Right ventricle myocardium superior (tissue), 1 donor: ENCODE measurements at places on chromosomes 2 and 18.

GRCh38 chr2:156657809-156658208 lies 221.6 kb downstream of the GPD2 start:
- no peak for DNase-seq

- no peak for DNase-seq
These were observed 4.5 kb downstream of the FKBP7 start for GRCh38 chr2:178473931-178474330.

GRCh38 chr2:199144036-199144435 lies 313.7 kb downstream of the SATB2 start:
- DNase-seq = no peak

DNA sequence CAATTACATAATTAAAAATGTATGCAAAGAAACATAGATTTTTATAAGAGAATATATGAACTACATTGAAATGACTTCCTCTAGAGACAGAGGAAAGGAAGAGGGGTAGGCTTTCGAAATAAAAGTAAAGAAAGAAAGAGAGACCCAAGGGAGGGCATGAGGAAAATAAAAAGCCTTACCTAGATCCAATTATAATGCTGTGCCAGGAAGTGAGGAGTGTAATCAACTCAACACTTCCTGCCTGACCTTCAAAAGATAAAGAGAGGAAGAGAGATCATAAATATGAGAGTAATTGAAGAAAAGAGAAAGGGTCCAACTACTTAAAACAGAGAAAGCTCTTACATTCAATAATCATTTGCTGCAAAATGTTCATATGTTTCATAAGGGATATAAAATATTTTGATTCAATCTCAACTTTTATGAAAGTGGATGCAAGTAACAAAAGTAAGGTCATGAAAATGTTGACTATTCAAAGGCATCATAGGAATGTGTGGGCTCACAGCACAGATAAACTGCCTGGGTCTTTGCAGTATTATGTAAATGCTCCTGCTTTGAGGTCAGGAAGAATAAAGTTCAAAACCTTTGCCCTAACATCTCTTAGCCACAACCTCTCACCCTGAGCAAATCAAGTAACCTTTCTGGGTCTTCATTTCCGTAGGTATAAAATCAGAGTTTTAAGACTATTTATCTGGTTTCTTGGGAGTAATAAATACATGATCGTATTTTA lies 1237.7 kb downstream of the LRP1B start:
- no peak for DNase-seq

- no peak for DNase-seq
These were observed 12.6 kb downstream of the DRC1 start for GRCh38 chr2:26414311-26414710.

GRCh38 chr2:40434731-40435271 lies 17.1 kb downstream of the SLC8A1 start:
- DNase-seq = no peak

GRCh38 chr2:26279886-26280285 lies 35.1 kb downstream of the HADHB start:
- no peak for DNase-seq

DNA sequence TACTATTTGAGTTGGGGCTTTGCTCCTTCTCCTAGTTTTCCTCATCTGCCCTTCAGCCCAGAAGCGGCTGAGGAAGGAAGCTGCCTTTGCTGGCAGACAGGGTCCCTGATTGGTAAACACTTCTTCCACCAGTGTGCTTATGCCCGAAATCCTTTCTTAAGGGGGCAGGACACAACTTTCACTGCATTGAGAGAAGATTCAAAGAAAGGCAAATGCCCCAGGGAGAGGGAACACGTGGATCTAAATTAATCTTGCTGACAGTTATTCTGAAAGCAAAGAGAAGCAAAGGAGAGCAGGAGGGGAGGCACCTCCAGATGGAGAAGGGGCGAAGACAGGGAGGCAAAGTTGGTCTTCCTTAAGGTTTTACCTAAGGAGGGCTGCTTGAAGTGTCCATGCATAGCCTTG lies 92.1 kb upstream of the EFEMP1 start:
- no peak for DNase-seq

- no peak for DNase-seq
These were observed 12.3 kb upstream of the TFCP2L1 start for GRCh38 chr2:121297217-121297830.

GRCh38 chr2:167471332-167471731 lies 583.1 kb downstream of the XIRP2 start:
- DNase-seq = no peak

- DNase-seq = no peak
These were observed 346.9 kb downstream of the DYSF start for GRCh38 chr2:71800106-71800809.

GRCh38 chr2:208311321-208311720 lies 45.3 kb downstream of the PIKFYVE start:
- no peak for DNase-seq

DNA sequence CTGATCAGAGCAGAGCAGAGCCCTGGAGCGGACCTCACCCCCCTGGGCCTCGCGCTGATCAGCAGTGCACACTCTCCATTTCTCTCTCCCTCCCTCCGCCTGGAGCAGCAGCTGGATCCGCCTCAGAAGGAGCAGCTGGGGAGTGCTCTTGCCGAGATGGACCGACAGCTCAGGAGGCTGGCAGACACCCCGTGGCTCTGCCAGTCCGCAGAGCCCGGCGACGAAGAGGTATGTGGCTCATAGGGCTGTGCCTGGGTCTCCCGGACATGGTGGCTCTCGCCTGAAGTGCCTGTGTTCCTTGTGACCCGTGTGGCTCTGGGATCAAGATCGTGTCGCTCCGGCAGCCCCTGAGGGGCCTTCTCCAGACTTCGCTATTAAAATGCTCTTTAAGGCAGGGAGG lies 102.5 kb downstream of the USP40 start:
- DNase-seq = peak; percentile 31
